ENCODE measurements at places on chromosomes 2 and 18.

- DNase-seq = no peak
Observed at GRCh38 chr18:79242246-79242645, 153.5 kb upstream of the NFATC1 start.

- DNase-seq = no peak
Observed at GRCh38 chr2:204950695-204951346, 405.5 kb downstream of the PARD3B start.

DNA sequence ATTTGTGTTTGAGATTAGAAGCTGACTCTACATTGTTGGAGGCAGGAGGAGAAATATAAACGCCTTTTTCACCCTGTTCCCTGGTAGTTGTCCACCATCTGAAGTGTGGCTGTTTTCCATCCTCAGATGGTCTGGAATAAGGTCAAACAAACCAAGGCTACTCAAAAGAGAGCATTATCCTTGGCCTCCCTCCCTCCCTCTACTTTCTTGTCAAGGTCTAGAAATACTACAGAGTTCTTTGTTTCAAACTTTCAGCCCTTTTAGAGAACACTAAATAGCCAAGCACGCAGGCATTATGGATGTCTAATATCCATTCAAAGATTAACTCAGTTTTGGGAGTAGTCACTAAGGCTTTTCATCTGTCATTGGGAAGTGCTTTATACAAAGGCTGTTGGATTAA is 215.8 kb upstream of the ITGA4 start:
- no peak for DNase-seq

- no peak for DNase-seq
Observed at GRCh38 chr2:80700961-80701360, 396.4 kb upstream of the LRRTM1 start.

DNA sequence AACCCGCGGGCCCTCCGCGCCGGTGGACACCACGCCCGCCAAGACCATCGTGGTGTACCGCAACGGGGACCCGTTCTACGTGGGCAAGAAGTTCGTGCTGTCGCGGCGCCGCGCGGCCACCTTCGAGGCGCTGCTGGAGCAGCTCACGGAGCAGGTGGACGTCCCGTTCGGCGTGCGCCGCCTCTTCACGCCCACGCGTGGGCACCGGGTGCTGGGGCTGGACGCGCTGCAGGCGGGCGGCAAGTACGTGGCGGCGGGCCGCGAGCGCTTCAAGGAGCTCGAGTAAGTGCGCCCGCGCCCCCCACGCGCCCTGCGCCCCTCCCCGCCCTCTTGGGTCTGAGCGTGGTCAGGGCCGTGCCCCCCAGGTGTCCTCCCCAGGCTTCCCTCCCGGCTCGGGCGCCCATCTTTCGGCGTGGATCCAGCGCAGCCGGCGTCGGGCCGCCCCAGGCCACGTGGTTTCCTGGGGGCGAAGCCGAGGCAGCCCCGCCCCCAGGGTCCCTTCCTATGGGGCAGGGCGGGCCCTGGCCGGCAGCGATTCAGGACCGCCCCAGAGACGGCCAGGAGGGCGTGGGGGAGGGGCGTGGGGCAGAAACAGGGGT is 481 bp downstream of the DCDC2C start:
- no peak for DNase-seq

DNA sequence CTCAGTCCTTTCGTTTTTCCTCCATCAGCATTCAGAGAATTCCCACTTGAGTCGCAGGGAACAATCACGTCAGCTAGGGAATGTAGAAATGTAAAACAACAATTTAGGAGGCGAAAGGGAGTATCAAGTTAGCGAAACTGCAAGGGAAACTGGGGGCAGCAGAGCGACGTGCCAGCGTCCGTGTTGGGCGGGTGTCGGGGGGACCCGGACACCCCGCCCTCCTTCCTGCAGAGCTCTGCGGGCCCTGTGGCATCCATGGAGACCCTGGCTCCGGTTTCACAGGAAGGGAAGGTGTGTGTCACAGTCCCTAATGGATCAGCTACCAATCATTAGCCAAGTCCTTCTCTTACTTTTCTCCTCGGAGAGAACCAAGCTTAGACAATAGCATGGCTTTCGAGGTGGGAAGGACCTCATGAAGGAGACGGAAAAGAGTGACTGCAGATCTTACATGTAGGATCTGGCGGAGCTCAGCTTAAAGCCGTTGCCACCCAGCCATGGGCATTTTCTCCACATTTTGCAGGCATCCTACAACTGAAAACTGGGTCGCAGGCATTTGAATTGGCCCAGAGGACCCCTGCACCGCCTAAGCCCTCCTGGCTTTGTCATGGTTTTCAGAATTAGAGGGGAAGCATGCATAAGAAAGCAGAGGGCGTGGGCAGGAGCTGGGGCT is 33.7 kb downstream of the SOX11 start:
- no peak for DNase-seq

- no peak for DNase-seq
Observed at GRCh38 chr2:149739171-149739882, 151.8 kb upstream of the MMADHC start.

DNA sequence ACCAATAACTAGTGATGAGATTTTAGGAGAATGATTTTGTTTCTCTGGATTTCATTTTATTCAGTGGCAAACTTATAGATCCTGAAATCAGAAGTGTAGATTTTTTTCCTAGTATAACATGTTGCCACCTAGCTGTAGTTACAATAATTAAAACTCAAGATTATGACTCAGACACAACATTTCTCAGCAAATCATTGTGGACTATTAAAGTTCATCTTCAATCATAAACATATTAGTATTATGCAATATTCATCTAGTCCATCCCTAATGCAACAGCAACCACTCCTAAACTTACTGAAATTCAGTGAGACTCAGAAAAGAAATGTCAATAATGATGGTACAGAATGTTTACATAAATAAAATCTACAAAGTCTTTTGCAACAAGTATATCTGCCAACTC is 51.3 kb downstream of the USP34 start:
- no peak for DNase-seq

GRCh38 chr2:217016796-217017419 is 157.0 kb upstream of the TNP1 start:
- no peak for DNase-seq

GRCh38 chr18:69956665-69957620 is 9.3 kb upstream of the CD226 start:
- DNase-seq = no peak

- no peak for DNase-seq
Observed at GRCh38 chr2:201185863-201186262, 2.9 kb downstream of the CASP10 start.

DNA sequence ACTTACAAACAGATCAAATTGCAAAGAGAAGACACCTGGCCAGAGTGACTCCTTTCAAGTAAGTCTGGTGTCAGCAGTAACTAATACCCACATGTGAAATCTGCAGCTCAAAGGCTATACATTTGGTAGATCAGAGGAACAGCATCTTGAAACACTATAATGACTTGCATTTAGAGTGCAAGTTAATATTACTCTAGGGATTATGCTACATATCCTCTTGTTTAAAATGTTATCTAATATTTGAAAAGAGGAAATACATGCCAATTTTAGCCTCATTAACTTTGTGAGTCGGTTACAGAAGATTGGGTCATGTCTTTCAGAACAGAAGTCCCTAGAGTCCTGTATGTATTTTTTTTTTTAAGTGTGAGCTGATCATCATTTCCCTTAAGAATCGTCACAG is 15.2 kb downstream of the LANCL1 start:
- peak; percentile 35 for DNase-seq

- no peak for DNase-seq
Observed at GRCh38 chr18:32867936-32868335, 95.1 kb upstream of the KLHL14 start.

GRCh38 chr2:70089220-70089982 is 2.1 kb downstream of the PCBP1 start:
- no peak for DNase-seq

- no peak for DNase-seq
Observed at GRCh38 chr2:132692816-132693215, 22.8 kb upstream of the LYPD1 start.

GRCh38 chr18:26307161-26307773 is 81.0 kb downstream of the TAF4B start:
- DNase-seq = peak; percentile 5

DNA sequence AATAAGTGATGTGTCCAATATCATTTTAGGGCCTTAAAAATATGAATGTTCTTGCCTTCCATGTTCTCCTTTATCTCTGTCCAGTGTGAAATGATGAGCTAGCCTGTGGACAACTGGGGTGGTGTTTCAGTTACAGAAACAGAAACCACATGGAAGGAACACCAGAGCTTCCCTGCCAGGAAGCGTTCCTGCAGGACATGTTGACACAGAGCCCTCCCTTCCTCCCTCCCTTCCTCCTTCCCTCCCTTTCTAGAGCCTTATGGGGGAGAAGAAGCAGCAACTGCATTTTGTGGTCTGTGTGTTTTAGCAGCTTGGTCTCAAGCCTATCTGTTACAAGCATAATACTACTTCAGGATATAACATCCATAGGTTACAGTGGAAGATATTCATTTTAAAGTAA is 539.7 kb upstream of the NETO1 start:
- DNase-seq = no peak

DNA sequence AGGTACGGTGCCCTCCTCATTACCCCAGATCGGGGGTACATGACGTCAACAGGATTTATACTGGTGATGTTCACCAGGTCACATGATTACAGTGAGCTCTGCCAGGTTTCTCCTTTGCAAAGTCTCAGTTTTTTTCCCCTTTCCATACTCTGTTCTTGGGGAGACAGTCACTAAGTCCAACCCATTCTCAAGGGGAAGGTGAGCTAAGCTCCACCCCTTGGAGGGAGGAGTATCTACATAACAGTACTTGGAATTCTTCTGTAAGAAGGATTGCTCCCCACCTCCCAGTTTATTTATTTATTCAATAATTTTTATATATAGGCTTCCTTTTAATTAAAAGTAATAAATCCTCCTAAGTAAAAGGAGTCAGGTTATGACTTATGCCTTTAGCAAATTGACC is 34.1 kb upstream of the SOS1 start:
- no peak for DNase-seq

DNA sequence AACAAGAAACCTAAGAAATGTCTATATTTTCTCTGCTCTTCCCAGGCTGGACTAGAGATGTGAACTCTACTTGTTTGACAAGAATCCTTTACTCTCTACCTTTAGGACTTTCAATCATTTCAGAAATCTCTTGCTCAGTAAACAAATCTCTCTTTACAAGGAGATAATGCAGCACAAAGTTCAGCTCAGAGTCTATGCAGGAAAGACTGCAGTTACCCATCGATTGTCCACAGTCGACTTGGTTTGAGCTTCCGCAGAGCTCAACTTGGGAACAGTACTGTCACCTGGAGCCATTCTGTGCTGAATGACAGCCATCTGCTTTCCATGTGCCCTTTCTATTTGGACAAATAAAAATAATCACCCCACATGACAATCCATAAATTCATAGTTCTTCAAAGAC is 259.7 kb upstream of the STON1 start:
- no peak for DNase-seq

GRCh38 chr2:101300164-101300563 is 8.3 kb downstream of the RNF149 start:
- DNase-seq = no peak

- DNase-seq = no peak
Observed at GRCh38 chr2:195619590-195619989, 37.4 kb upstream of the SLC39A10 start.

GRCh38 chr2:235024931-235025773 is 73.3 kb downstream of the SH3BP4 start:
- no peak for DNase-seq

DNA sequence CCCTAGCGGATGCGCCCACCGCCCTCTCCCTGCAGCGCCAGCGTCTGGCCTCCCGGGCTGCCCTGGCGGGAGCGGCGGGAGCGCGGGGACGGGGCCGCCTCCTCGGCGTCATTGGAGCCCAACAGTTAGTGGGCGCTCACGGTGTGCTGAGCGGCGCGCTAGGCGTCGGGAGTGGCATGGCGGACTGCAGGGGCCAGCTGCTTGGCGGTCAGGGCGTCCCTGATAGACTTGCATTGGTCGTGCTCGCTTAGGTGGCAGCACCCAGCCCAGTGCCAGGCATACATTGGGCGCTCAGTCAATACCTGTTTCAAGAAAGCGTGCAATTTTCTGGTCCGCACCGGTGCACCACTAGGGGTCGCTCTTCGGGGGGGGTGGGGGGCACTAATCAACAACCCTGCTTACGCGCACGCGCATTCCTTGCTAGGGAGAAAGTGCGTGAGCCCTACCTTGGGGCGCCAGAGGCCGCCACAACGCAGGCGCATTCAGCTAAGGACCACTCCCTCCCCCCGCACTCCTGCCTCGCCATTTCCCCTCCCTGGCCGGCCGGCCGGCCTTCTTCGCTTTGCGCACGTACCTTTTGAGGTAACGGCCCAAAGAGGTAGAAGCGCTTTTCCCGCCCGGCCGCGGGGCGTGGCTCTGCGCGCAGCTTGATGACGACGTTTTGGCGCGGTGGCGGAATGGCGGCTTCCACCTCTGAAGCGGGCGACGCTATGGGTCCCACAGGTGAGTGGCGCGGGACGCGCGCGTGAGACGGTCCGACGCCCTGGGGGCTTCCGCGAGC is 411 bp upstream of the MZT2A start:
- DNase-seq = peak; percentile 51

DNA sequence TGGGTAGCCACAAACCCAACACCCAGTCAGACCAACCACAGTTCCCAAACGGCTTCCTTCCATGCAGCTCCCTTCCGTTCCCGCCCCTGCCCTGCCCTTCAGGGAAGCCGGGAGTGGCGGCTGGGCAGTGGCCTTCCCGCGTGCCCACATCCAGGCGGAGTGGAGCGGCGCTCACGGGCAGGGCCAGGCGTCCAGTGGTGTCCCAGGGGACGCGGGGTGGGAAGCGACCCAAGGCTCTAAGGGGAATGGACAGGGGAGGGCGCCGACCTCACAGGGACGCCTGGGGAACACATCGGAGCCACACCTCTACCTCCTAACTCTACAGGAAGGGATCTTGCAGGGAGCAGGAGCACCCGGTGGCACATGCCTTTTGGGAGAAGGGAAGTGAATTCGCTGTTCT is 225.9 kb upstream of the MGAT5 start:
- no peak for DNase-seq

DNA sequence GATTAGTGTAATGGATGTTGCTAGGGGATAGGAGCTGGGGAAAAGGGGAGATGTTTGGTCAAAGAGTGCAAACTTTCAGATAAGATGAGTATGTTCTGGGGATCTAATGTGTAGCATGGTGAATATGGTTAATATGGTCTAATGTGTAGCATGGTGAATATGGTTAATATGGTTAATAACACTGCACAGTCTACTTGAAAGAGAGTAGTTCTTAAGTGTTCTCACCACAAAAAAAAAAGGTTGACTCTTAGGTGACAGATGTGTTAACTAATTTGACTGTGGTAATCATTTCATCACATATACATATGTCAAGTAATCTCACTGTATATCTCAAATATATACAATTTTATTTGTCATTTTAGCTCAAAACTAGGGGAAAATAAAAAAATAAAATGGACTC is 121.3 kb upstream of the CD226 start:
- DNase-seq = no peak

DNA sequence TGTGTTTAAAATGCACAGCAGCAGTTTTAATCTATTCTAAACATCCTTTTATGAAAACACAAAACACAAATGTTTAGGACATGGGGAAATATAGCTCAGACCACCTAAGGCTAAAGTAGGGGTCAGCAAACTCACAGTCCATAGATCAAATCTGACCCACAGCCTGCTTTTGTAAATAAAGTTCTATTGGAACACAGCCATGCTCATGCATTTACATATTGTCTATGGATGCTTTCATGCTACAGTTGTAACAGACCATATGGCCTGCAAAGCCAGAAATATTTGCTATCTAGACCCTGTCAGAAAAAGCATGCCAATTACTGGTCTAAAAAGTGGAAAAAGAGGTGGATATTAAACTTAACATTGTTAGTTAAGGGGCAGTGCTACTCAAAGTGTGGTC is 1105.4 kb upstream of the KLHL29 start:
- no peak for DNase-seq

- DNase-seq = no peak
Observed at GRCh38 chr2:173998386-173998785, 33.2 kb upstream of the SP3 start.

All from NCI-H187 treated with DMSO at 0.1 percent for 48 hours (cell line).